Activated T-helper 9 cell treated with anti-CD3 and anti-CD28 coated beads, Interleukin-2, amount 50 U/mL, for 16 hours (primary cell): ENCODE measurements at places on chromosomes 2 and 18.

GRCh38 chr2:158006961-158007719, 94.5 kb upstream of the UPP2 start:
- no peak for DNase-seq

DNA sequence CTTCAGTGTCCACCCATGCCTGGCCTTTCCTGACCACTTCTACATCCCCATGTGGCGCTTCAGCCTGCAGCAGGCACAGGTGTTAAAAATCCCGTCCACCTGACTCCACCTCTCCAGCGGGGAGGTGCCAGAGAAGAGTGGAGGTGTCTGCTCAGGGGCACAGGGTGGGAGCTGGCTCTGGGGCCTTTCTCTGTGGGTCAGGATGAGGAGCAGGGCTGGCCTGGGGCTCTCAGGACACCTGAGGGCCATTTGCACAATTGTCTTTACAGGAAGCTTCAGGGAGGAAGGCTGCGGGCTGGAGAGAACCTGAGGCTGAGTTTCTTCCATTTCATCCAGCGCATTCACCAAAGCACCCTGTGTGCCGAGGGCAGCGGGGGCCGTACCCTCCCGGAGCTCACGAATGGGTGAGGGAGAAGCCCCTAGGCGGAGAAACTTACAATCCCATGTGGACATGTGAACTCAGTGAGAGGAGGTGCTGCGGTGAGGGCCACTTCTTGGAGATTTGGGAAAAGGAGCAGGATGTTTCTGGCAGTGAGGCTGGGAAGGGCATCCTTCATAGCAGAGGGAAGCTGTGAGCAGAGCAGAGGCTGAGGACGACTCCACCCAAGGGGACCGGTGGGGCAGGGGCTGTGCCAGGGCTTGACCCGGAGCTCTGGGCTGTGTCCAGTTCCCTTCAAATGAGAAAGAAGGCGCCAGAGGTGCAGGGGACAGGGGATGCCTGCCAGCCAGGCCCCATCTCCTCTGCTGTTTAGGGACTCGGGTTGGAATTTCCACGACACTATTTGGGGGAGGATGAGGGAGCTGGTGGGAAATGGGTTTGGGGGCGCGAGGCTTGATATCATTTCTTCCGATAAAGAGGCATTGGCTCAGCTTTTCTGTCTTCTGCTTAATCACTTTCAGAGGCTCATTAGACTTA, 155.2 kb upstream of the MYCN start:
- no peak for DNase-seq

GRCh38 chr18:25830787-25831186, 259.6 kb downstream of the SS18 start:
- DNase-seq = no peak

DNA sequence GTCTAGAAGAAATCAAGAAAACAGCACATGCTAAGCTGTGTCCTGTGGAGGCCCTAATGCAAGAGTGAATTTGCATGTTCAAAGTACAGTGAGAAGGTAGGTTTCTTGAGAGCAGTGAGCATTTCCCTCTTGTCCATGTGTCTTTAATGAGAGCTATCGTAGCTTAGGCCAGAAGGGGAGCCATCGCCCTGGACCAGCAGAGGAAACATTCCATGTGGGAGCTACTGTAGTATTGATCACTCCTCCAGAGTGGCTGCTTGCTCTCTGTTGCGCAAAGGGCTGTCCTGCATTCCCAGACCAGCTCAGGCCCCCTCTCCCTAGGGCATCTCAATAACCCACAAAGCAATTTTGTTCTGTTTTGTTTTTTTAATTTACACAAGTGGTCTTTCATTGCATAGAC, 950.1 kb downstream of the CNTNAP5 start:
- DNase-seq = no peak

GRCh38 chr2:42547014-42547413, 21.4 kb upstream of the MTA3 start:
- no peak for DNase-seq

- DNase-seq = no peak
Observed at GRCh38 chr2:111622859-111623258, 261.1 kb downstream of the ANAPC1 start.

GRCh38 chr2:172680436-172681068, 55.1 kb upstream of the RAPGEF4 start:
- no peak for DNase-seq

- no peak for DNase-seq
Observed at GRCh38 chr2:206112846-206113547, 27.0 kb upstream of the INO80D start.

DNA sequence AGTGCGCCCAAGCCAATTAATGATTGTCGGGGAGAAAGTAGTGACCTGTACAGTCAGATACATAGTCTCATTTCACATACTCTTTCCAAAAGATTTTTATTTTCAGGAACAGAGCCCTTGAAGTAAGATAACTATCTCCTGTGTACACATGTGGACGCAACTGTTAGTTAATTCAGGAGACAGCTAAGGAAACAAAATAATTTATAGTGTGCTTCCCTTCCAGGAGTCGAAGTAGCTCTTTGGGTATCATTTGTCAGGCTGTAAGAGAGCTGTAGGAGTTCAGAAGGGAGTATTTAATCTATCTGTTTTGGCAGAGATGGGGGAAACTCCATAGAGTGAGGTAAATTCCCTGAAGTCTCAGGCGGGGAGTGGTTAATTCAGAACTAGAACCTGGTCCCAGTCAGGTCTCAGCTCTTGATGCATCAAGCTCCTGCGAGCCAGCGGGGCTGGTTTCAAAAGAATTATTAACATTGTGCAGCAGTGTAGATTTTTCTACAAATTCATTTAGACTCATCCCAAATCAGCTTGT, 63.0 kb downstream of the MAPK4 start:
- DNase-seq = no peak

DNA sequence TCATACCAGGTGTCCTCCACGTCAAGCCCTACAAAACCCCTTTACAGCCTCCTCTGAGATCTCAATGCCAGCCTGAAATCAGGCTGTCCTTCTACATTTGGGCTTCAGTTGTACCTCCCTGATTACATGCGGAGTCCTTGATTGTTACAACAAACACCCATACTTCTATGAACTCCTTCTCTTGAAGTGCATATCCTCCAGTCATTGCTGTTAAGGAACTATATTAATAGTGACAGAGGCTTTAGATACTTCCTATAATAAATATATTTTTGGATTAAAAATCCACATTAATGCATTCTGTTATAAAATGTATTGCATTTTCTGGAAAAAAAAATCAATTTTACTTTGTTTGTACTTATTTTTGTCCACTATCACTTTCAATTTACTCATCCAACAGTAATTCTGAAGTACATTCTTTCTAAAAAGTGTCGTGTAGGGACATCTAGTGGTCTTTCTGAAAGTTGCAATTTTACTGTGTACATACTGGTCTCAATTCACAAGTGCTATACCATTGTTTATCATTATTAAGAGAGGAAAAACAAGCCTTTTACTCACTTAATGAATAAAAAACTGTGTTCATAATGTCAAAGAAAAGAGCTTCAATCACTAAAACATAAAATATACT, 316.4 kb downstream of the DSEL start:
- DNase-seq = no peak

- no peak for DNase-seq
Observed at GRCh38 chr2:211114826-211115455, 558.5 kb downstream of the CPS1 start.

GRCh38 chr2:111066062-111066593, 54.6 kb upstream of the BCL2L11 start:
- DNase-seq = no peak

GRCh38 chr18:70693246-70693645, 404.4 kb downstream of the SOCS6 start:
- no peak for DNase-seq

GRCh38 chr18:12819322-12819721, 64.7 kb downstream of the PTPN2 start:
- DNase-seq = no peak

DNA sequence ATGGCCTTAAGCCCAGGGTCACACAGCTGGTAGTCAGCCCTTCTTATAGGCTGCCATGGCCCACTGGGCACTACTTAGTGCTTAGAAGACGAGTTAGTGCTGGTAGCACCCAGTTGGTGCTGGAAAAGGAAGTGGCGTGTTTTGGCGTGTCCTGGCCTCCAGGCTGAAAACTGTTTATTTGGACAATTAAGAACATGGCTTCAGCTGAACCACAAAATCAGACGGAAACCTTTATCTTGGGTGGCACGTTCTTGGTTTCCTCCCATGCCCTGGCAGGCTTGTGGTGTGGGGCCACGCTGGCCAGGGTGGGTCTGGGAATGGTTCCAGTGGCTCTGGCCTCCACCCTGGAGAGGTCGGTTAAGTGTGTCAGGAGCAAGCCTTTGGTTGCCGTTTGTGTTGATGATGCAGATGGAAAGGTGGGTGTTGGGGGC, 141.5 kb upstream of the HAAO start:
- DNase-seq = no peak
